ENCODE measurements at places on chromosomes 4 and X.

DNA sequence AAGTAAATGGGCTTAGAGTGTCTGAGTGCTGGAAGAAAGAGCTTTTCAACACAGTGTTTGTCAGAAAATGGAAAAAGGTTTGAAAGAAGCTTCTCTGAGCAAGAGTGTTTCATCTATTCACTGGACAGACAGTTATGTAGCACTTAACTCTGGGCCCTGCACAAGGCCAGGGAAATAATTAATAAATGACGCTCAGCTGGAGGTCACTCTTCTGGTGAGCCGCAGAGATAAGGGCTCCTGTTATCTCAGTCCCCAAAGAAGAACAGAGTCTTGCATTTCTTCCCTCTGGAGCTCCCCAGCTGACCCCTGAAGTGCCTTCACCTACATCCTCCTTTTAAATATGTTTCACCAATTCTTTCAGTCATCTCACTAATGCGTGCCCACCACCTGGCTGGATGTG, 90.4 kb downstream of the SLC16A2 start:
- DNase-seq, result no peak

GRCh38 chr4:38611676-38612075, 52.3 kb upstream of the KLF3 start:
- no peak for DNase-seq

GRCh38 chr4:182642831-182643230, 274.4 kb downstream of the DCTD start:
- DNase-seq, result no peak

DNA sequence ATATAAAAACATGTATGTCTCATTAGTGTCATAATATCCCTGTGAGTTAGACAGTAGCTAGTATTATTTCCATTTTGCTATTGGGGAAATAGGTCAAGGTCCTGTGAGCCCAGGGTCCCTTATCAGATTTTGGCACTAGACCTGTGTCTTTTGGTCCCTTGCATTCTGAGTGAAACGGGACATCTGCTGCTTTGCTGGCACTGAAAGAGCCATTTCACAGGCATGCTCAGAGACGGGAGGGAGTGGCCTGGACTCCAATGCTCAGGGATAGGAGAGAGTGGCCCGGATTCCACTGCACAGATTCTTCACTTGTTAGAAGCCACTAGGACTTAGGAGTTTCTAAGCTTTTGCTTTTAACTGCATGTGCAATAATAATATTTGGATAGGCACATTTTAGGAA, 177.2 kb downstream of the TSPAN5 start:
- no peak for DNase-seq

- no peak for DNase-seq
Measured at GRCh38 chr4:179225594-179225993, 1783.4 kb upstream of the AGA start.

GRCh38 chr4:108730579-108730978, 32.3 kb downstream of the ETNPPL start:
- no peak for DNase-seq

DNA sequence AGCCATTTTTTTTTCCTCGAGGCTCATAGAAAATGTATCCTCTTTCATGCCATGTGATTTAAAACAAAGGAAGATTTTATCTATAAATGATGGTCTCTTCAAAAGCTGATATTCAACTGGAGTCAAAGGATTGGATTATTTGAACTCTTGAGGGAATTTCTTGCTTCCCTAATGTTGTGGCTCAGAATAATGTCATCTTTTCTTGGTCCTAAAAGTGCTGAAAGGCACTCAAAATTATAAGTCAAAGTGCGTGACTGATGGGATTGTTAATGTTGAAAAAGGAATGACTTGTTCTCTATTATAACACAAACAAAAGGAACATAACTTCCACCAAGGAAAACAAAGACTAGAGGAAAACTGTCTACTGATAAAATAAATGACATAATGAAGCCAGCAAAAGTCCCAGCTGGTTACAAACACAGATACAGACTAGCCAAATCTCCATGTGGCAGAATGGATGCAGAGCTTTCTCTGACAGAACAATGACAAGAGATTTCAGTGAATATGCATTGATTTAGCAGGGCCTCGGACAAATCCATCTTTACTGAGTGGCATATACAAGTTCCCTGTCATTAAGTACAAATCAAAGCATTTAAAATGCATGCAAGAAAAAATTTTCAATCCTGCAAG, 552.6 kb downstream of the GBA3 start:
- no peak for DNase-seq

DNA sequence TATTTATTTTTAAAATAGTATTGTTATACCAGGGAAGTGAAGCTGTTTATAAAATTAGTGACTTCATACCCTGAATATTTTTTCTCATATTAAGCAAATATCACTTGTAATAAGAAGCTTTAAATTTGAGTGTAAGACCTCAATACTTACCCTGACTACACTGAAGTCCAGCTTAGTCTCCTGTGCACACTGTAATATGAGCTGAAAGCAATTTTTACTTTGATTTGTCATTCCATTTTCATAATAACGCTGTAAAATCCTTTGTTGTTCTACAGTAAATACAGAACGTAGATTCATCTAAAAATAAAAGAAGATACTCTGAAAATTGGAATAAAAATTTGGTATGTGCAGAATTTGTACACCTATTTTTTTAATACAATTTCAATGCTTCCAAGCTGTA, 27.2 kb downstream of the HDX start:
- no peak for DNase-seq

DNA sequence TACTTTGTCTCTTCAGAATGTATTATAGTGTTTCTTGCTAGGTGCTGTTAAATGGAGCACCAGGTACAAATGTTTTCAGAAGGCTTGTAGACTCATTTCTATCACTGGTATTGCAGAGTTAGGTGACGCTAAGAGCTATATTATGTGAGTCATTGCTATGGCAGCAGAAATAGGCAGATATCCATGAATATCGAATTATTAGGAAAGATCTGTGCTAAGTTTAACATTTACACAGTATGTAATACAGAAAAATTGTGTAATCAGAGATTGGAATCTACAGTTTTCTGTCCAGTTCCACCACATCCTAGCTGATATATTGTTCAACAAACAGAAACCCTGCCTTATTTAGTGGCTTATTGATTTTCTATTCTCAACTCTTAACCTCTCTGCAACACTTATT, 1025.5 kb downstream of the STIM2 start:
- no peak for DNase-seq

GRCh38 chrX:119738742-119739141, 19.6 kb upstream of the SOWAHD start:
- no peak for DNase-seq

DNA sequence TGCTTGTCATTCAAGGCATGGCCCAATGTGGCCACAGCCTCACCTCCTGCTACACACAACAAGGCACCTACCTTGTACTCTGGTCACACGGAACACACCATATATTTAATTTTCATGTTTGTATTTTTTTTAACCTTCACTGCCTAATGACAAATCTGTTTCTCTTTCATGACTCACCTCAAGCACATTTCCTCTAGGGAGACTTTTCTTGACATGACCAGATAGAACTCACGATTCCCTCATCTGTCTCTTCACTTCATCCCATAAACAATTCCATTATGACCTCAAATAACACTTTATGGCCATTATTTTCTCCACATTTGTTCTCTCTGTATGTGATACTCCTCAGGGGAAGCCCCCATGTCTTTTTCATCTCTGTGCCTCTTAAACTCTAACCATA, 11.1 kb downstream of the DRP2 start:
- DNase-seq, result no peak

DNA sequence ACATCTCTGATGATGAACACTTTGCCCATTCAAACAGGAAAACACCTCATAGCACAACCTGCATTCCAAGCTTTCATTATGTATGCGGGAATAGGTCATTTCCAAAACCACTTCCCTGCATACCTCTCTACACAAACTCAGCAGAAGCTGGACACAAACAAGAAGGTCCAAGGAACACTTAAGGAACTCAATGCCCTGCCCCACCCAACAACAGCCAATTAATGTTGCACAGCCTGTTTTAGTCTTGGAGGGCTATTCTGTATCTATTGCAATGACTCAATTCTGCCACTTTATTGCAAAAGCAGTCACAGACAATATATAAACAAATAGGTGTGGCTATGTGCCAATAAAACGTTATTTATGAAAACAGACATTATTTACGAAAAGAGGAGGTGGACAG, 16.7 kb downstream of the OPHN1 start:
- DNase-seq, result no peak

DNA sequence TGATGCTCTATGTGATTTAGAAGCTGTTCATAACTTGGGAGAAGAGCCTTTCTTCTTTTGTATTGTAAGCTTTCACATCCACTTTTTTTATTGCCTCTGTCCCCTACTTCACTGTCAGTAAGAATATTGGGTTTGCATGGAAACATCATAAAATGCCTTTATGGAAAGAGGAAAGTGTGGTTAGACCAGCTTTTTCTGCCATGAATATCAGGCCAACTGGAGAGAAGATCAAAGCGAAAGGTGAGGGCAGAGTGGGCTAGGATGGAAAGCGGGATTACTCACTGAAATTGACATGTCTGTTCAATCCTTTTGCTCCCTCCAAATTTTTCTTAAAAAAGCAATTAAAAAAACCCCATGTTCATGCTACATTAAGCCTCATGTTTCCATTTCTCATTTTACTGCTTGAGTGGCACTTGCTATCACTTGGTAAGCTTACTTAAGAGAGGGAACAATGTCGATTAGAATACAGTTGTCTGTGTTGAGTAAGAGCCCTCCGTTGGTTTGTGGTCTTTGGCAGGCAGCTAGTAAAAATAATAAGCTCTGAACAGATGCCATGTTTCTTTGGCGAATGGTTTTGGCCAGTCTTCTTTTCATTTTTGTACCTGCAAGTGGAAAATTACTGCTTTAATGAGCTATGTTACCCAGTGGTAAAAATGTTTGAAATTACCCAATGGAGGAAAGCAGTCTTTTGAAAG, 35.9 kb downstream of the SUPT20HL1 start:
- DNase-seq, result no peak

- no peak for DNase-seq
Measured at GRCh38 chrX:154381271-154381670, 2.2 kb downstream of the EMD start.

DNA sequence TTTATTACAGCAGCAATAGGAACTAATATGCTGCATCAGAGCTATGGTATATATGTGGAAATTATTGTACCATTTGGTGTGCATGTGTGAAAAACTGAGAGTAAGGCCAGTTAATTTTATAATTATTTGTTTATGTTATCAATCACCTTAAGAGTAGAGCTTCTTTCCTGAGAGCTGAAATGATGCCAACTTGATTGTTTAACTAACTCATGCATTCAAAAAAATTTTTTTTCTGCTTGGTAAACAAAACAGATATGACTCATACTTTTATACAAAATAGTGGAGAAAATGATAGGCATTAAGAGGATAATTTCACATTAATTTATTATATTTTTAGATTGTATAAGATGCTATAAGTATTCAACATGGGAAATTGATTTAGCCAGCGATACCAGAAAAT, 622.7 kb downstream of the RAPGEF2 start:
- no peak for DNase-seq

- DNase-seq, result peak; percentile 62
Measured at GRCh38 chrX:41559235-41560052, 112.3 kb downstream of the NYX start.

- no peak for DNase-seq
Measured at GRCh38 chr4:132016703-132017350, 1132.3 kb upstream of the PCDH10 start.

DNA sequence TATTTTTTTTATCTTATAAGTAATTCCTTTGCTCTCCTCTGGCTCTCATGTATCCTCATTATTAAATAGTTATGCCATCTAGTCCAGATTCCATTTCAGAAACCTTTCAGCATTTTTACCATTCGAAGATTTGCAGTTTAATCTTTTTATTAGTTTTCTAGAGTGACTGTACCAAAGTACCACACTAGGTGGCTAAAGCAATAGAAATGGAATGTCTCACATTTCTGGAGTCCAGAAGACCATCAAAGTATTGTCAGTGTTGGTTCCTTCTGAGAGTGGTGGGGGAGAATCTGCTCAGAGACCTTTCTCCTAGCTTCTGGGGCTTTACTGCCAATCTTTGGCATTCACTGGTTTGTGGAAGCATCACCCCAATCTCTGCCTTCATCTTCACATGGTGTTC, 3.7 kb upstream of the PNMA3 start:
- DNase-seq, result no peak

GRCh38 chrX:102720237-102721168, at the start of gene GPRASP3:
GPRASP3 (plus strand) TSS chrX:102720743; CDS start chrX:102748996, 28,253 bp downstream.
- DNase-seq, result peak; percentile 89

GRCh38 chr4:126777649-126778048, 855.1 kb upstream of the INTU start:
- no peak for DNase-seq

DNA sequence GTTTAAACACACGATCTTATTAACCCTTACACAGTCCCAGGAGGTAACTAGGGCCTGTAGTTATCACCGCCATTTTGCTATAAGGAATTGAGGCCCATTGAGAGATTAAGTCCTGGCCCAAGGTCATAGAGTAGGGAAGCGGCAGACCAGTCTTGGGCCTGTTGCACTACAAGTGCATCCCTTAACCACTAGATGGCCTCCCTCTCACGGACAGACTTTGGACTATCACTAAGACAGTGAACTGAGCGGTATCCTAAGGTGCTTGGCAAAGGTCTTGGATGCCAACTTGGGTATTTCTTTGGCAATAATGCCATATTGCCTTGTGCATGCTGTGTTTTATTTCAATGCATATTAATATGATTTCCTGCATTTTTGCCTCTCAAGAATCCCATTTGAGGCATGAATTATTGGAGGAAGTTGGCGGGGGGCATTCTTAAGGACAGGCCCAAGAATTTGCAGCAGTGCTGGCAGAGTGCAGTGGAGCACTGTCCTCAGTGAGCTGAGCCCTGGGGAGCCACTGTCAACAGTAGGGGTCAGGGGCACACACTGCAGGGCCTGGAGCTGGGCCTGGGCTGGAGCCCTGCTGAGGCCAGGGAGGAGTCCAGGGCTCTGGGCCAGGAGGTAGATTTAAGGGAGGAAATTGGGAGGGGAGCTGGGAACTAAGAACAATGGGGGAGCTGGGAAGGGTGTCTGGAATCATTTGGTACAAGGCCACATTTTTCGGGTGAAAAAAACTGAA, 147.4 kb downstream of the SMIM20 start:
- DNase-seq, result no peak

- DNase-seq, result no peak
Measured at GRCh38 chrX:13863324-13863723, 46.4 kb upstream of the GPM6B start.

- DNase-seq, result no peak
Measured at GRCh38 chr4:101299899-101300540, 47.3 kb downstream of the PPP3CA start.

GRCh38 chrX:66676413-66676812, 37.5 kb upstream of the EDA2R start:
- DNase-seq, result no peak

DNA sequence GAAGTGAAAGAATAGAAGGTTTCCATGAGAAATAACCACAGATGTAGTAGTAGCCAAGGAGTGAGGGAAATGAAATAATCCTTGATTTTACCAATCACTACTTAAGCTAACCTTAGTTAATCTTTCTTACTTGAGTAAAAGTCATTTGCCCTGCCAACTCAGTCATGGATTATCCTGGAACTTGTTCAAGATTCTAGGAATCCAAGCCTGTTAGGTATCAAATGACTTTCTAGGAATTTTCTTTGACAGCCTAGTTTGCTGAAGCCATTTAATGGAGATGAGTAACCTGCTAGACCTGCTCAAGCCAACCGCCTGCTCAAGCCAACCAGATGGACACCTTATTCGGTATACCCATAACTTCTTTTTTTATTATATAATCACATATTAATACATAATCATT, 180.5 kb downstream of the KLHL13 start:
- DNase-seq, result no peak

All from activated effector memory CD4-positive, alpha-beta T cell treated with anti-CD3 and anti-CD28 coated beads, Interleukin-2, amount 50 U/mL, for 16 hours (primary cell).